ENCODE measurements at places on chromosomes 13 and 19. TPM values are rescaled to one million over a fixed set of nuclear protein-coding genes. Genes with fewer than 3 reads are reported as not detected.

CCL25 gene
- total RNA-seq = 0.26 TPM

ZNF99 gene
- total RNA-seq = not detected

ATXN8OS gene
- total RNA-seq = not detected

- no peak for DNase-seq
- H3K27me3 ChIP-seq = peaks cover 43% of the 10 kb centered on the region
- H3K36me3 ChIP-seq = no peaks in the 10 kb centered on the region
- no peak overlapping the region for H3K27ac ChIP-seq
- peaks cover 12% of the 10 kb centered on the region for H3K4me1 ChIP-seq
- no peak overlapping the region for H3K4me3 ChIP-seq
Observed at GRCh38 chr19:17687141-17687856, 855 bp downstream of the UNC13A start.

- no peak overlapping the region for H3K4me3 ChIP-seq
- H3K27ac ChIP-seq = no peak overlapping the region
- no peak for DNase-seq
- H3K27me3 ChIP-seq = no peaks in the 10 kb centered on the region
- H3K36me3 ChIP-seq = peaks cover 21% of the 10 kb centered on the region
Observed at GRCh38 chr13:27636589-27637288, 15.0 kb downstream of the POLR1D start.

DNA sequence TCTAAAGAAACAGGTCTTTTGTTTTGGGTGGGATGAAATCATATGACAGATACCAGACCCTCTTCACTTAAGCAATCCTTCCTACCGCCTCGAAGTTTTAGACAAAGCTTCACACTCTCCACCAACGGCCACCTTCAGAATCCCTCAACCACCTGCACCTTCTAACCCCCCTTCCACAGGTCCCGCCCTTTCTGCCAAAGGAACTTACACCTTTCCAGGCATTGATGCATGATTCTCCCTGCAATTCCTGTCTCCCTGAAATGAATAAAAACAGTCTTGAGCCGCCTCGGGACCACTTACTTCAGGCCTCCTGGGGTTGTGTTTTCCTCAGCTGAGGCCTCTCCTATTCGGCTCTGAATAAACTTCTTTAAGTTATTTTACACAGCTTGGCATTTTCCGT is 859 bp downstream of the ZNF433 start:
- H3K27me3 ChIP-seq = peaks cover 3% of the 10 kb centered on the region
- DNase-seq = no peak
- H3K27ac ChIP-seq = peak overlapping the region; percentile 5
- peaks cover under 1% of the 10 kb centered on the region for H3K36me3 ChIP-seq

DNA sequence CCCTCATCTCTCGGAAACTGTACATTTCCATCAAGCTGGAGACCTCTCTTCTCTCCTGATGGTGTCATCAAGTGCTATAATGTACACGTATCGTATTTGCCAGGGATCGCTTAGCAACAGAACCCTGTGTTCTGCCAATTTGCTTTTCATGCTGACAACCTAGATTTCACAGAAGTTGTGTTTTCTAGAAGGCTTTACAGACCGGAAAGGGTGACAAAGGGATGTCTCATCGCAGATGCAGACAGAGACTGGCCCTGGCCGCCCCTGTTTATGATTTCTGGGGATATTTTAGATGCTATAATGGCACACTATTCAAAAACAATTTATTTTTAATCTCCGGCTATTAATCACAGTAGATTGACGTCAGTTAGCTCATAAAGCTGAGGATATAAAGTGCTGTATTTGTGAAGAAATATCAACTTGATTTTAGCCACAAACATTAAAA is 291.4 kb downstream of the IRS2 start:
- DNase-seq = no peak
- H3K4me3 ChIP-seq = no peak overlapping the region

DNA sequence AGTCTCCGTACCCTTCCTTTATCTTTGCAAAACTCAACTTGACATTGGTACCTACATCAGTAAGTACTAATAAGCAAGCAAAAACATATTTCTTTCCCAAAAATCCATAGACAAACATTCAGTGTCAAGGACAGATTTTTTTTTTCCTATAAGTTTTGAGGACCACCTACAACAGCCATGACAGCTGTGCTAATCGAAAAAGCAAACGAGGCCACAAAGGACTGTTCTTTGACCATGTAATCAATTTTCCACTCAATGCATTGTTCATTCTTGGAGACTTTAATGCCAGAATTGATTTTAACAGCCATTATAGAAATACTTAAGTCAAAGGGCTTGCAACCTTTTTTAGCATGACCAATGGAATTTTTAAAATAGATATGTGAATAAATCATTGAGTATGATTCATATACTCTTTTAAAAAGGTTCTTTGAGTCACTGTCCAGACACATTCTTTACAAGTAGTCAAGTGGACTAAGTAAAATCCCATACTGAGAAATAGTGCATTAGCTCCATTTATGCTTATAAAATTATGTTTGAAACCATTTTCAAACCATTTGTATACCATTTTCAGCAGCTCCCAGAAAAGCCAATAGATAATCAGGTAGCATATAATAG is 323.9 kb downstream of the MZT1 start:
- DNase-seq = no peak
- no peaks in the 10 kb centered on the region for H3K27me3 ChIP-seq
- H3K27ac ChIP-seq = no peak overlapping the region
- no peak overlapping the region for H3K4me3 ChIP-seq
- H3K36me3 ChIP-seq = no peaks in the 10 kb centered on the region

- H3K27ac ChIP-seq = no peak overlapping the region
- peaks cover 12% of the 10 kb centered on the region for H3K4me1 ChIP-seq
- DNase-seq = no peak
Observed at GRCh38 chr13:28636069-28636468, 22.9 kb upstream of the POMP start.

- H3K4me3 ChIP-seq = no peak overlapping the region
- H3K36me3 ChIP-seq = peaks cover 18% of the 10 kb centered on the region
- H3K27me3 ChIP-seq = no peaks in the 10 kb centered on the region
- H3K4me1 ChIP-seq = no peaks in the 10 kb centered on the region
- no peak overlapping the region for H3K27ac ChIP-seq
Observed at GRCh38 chr13:24308488-24309020, 826 bp upstream of the C1QTNF9 start.

GRCh38 chr19:17538684-17539237 is 16.7 kb upstream of the COLGALT1 start:
- peaks cover 10% of the 10 kb centered on the region for H3K4me1 ChIP-seq
- H3K27ac ChIP-seq = no peak overlapping the region
- H3K36me3 ChIP-seq = no peaks in the 10 kb centered on the region
- H3K4me3 ChIP-seq = peak overlapping the region; percentile 11
- peaks cover 6% of the 10 kb centered on the region for H3K27me3 ChIP-seq
- DNase-seq = peak; percentile 22

Data from activated CD4-positive, alpha-beta T cell treated with anti-CD3 and anti-CD28 coated beads for 36 hours (primary cell).